ENCODE measurements at places on chromosomes 2 and 18.

DNA sequence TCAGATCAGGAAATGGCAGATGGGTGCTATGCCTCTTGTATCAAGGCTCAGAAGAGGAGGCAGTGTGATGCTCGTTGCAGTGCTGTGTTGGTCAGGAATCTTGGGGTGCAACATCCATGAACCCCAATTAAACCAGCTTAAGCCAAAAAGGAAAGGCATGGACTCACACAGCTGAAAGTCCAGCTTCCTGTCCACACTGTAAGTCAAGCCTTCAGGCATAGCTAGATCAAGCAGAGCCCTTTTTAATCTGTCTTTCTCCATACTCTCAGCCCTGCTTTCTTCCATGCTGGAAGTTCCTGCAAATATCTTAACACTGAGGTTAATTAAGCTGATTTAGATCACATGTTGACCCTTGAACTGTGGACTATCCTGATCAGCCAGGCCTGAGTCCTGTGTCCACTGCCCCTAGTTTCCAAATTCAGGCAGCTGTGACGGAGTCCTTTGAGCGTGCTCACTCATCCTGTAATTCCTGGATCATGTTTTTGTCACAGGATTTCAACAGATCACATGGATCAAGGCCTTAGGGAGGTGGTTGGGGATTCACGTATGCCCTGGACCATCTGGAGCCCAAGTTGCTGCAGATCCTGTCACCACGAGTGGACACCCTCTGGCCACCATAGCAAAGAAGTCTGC lies 4.5 kb upstream of the C2orf74 start:
- H3K36me3 ChIP-seq, result peaks cover 36% of the 10 kb centered on the region
- no peak for DNase-seq
- no peaks in the 10 kb centered on the region for H3K27me3 ChIP-seq
- no peak overlapping the region for H3K27ac ChIP-seq

DNA sequence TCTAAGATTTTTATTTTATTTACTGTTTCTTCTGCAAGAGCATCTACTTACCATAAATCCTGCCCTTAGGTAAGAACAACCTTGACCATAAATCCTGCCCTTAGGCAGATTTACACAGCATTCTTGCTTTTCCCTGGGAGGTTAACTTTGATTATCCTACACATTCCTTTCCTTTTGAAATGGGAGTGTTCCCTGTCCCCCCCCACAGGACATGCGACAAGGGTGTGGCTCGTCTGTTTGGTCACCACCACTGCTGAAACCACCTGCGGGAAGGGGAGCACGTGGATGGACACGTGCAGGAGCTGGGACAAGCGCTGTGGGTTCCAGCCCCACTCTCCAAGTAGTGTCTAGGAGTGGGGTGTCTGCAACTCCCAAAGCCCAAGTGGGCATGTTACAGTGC lies 239.3 kb upstream of the SP5 start:
- no peaks in the 10 kb centered on the region for H3K4me1 ChIP-seq
- DNase-seq, result no peak
- H3K27ac ChIP-seq, result no peak overlapping the region
- H3K4me3 ChIP-seq, result no peak overlapping the region

- no peaks in the 10 kb centered on the region for H3K27me3 ChIP-seq
- no peak overlapping the region for H3K4me3 ChIP-seq
- H3K27ac ChIP-seq, result no peak overlapping the region
- no peaks in the 10 kb centered on the region for H3K36me3 ChIP-seq
Measured at GRCh38 chr2:128600581-128601297, 282.1 kb upstream of the HS6ST1 start.

DNA sequence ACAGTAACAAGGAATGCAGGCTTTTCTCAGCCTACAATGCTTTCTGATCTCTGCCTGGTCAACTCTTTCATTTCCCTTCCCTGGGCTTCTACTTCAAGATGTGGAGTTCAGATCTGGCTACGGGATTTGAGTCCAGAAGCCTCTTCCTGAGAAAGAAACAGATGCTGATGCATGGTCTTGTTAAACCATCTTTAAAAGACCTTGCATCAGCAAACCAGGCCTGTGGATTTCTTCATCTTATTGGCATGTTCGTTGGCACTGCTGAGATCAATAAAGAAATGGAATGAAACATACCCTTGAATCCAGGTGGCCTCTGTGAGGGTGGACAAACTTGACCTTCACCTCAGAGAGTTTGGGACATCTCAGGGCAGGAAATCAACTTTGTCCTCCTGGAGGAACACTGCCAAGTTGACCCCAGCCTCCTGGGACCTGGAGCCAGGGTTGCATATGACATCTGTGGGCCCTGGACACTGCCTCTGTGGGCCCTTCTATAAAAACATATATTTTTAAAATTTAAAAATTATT lies 21.4 kb downstream of the IGFBP2 start:
- H3K4me1 ChIP-seq, result no peaks in the 10 kb centered on the region
- H3K36me3 ChIP-seq, result no peaks in the 10 kb centered on the region
- H3K4me3 ChIP-seq, result no peak overlapping the region
- no peak overlapping the region for H3K27ac ChIP-seq
- H3K27me3 ChIP-seq, result peaks cover 12% of the 10 kb centered on the region

- DNase-seq, result no peak
- H3K27ac ChIP-seq, result no peak overlapping the region
- H3K4me1 ChIP-seq, result no peaks in the 10 kb centered on the region
- no peaks in the 10 kb centered on the region for H3K36me3 ChIP-seq
- H3K4me3 ChIP-seq, result no peak overlapping the region
Measured at GRCh38 chr2:139992078-139992477, 1211.9 kb upstream of the NXPH2 start.

All from activated CD4-positive, alpha-beta memory T cell treated with anti-CD3 and anti-CD28 coated beads, Interleukin-2, amount 10 ng/mL, durations not matched to agents 7 days and 5 days (primary cell).